ENCODE measurements at places on chromosomes 5 and 9.

DNA sequence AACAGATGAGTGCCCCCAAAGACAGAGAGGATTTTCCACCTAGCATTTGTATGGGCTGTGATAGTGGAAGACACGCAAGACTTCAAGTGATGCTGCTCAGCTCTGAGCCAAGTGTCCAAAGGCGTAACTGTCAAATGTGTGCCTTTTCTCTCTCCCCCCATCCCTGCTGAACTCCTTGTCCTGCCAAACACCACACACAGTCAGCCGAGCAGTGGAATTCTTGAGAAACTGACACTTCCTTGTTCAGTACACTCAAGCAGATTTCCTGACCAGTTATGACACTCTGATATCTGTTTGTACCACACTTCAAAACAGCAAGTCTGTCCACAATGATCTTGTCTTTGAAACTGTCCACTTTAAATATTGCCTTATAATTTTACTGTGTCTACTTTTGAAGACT, 166.4 kb downstream of the PIK3R1 start:
- no peak for DNase-seq

DNA sequence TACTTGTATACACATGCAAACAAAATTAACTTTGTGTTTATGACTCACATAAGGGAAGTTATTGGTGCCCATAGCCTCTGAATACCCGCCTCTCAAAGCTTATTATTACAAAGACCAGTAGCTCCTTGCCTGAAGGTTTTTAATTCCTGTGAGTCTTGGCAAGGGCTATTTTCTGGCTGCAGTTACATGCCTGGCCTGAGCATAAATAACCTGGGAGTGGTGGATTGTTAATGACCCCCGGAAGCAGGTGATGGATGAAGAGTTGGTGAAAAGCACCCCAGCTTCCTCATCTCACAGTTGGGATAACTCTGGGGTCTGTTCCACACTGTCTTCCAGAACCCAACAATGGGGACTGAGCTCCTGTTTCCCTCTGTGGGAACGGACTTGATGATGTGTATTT, 594.5 kb downstream of the PDE4D start:
- DNase-seq: no peak

DNA sequence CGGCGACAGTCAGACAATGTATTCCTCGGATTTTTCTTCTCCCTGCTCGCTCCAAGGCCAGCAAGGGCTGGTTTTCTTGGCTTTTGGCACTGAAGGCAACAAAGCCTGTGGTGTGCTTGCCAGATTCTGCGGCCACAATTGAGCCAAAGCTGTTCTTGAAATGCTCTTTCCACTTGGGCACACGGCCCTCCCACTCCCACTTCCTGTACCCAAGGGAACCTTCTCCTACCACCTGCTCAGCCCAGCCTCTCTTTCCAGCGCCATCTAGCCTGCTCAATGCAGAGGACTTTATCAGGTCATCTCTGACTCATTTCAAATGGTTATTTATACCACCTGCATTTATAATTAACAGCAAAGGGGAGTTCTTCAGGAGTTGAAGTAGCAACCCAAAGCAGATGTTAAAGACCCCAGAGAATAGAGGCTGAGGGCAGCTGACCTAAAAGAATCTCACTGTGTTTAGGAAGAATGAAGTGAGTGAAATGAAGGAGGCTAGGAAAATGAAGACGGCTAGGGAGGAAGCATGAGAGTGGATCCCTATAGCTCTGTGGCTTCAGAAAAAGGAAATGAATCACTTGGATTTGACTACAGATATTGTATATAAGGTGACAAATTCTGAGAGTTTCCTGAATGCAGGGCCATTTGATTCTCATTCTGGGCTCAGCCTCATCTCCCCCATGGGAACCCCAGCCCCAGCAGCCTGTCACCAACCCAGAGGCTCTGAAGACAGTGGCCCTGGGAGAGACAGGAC, 439.0 kb downstream of the ENC1 start:
- no peak for DNase-seq

- DNase-seq: no peak
These were observed 18.1 kb upstream of the UBE2QL1 start for GRCh38 chr5:6430418-6431028.

- DNase-seq: no peak
These were observed 5.5 kb upstream of the STOML2 start for GRCh38 chr9:35108461-35108860.

GRCh38 chr5:102628441-102629175, 126.5 kb upstream of the PAM start:
- no peak for DNase-seq

DNA sequence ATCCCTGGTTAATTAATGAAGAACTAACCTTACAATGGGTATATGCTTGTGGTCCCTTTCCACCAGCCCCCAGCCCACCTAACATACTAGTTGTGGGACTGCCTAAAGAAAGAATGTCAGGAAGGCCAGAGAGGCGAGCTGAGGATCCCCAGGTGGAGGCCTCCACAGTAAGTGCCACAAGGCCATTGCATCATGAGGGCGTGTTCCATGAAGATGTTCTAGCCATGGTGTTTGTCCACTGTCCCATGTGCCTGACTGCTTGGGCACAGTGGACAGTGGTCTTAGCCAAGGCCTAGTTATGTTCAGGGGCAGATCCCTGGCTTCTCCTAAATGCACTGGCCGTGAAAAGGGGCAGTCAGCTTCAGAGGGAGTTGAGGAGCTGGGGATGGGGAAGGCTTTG, 21.1 kb downstream of the ZFP62 start:
- no peak for DNase-seq

DNA sequence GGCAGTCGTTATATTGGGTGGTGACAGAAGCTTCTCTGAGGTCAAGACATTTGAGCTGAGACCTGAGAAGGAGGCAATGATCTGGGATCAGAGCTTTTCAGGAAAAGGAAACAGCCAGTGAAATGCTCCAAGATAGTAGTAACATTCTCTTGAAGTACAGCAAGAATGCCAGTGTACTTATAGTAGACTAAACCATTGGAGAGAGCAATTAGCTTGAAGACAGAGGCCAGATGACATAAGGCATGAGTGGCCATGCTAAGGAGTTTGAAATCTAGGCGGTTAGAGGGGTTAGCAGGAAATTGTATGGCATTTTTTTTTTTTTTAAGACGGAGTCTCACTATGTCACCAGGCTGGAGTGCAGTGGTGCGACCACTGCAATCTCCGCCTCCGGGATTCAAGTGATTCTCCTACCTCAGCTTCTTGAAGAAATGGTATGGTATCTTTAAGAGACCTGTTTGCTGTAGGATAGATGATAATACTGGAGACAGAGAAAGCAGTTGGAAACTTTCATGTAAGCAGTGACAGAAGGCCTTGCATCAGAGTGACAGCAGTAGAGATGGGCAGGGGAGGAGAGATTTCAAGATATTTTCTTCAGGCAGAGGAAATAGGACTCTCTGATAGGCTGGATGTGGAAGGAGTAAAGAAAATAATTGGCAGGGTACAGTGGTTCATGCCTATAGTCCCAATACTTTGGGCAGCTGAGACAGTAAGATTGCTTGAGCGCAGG, 482.2 kb upstream of the PAPPA start:
- DNase-seq: no peak

DNA sequence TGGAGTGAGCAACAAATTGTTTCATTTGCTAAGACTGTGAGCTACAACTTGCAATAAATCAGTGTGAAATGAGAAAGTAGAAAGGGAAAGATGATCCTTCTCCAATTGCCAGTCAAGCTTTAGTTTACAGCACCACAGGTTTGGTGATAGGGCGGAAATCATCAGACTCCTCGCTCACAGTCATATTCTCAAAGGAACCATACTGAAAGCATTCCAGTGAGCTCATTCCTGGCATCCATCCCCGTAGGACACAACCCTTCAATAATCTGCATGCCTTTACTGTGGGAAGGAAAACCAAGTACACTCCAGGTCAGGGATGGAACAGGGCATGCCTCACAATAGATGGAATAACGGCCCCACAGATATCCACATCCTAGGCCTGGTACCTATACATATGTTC, 80.7 kb downstream of the FSTL4 start:
- peak; percentile 7 for DNase-seq

- no peak for DNase-seq
These were observed 122.4 kb upstream of the MVB12B start for GRCh38 chr9:126204197-126204596.

GRCh38 chr5:177195307-177195952, 61.9 kb downstream of the NSD1 start:
- peak; percentile 15 for DNase-seq

GRCh38 chr9:137085920-137086530, 760 bp upstream of the MAN1B1 start:
- peak; percentile 50 for DNase-seq

DNA sequence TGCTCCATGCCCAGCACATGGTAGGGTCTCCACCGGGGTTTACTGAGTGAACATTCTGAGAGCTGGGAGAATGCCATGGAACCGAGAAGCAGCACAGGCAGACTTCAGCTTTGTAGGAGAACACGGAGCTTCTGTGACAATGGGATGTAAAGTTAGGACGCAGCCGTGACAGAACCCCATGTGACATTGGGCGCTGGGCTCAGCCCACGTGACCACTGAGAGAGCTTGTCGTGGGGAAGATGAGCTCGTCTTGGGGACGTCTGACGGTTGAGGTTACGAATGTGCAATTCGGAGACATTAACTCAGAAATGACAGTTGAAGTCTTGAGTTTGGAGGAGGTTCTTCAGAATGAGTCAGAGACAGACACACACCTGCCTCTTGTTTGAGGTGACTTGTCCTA, 13.5 kb downstream of the SDHA start:
- DNase-seq: no peak

DNA sequence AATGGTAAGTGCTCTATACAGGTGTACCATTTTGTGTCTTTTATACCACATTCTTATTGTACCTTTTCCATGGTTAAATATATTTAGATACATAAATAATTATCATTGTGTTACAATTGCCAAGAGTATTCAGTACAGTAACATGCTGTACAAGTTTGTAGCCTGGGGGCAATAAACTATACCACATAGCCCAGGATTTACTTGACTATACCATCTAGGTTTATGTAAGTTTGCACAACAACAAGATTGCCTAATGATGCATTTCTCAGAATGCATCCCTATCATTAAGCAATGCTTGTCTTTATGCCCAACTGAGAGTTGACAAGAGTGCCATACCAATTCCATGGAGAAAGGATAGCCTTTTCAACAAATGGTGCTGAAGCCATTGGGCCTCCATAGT, 136.7 kb upstream of the PJA2 start:
- no peak for DNase-seq

DNA sequence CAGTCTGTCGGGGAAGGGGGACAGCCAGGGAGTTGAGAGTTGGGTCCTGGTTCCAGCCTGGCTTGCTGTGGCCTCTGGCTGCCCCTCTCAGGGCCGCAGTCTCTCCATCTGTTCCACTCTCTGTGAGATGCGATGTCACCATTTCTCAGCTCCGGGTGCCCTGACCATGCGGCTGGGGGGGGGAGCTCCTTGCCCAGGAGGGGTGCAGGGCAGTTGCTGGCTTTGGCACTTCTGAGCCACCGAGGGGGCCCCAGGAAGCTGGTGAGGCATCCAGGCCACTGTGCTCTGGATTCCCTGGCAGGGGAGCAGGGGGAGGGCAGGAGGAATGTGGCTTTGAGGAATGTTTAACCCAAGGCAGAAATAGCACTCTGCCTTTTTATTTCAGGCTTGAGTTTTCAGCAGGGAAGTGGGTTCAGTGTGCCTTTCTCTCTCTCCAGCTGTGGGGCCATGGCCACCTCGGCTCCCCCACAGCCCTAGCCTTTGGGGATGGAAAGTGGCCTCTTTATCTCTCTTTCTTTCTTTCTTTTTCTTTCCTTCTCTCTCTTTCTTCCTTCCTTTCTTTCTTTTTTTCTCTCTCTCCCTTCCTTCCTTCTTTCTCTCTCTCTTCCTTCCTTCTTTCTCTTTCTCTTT, 11.0 kb downstream of the NCS1 start:
- DNase-seq: no peak

DNA sequence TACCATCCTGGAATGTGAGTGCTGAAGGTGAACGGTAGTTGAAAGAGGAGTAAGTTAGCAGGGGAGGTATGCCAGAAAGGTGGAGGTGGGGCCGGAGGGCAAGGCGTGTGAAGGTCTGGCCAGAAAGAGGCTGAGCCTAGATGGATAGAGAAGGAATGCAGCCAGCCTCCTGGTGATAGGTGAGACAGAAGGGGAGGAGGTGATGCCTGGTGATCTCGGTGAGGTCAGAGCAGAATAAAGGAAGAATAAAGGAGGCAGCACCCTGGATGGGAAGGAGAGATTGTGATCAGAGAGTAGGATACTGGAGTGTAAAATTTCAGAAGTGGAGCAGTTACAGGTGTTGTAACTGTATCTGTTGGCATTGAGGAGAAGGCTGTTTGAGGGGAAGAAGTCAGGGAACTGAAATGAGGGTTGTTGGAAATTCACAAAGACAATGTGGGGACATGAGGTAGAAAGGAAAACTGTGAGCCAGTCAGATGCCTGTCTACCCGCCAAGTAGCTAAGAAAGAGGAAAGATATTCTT, 2.0 kb downstream of the GNG10 start:
- no peak for DNase-seq

DNA sequence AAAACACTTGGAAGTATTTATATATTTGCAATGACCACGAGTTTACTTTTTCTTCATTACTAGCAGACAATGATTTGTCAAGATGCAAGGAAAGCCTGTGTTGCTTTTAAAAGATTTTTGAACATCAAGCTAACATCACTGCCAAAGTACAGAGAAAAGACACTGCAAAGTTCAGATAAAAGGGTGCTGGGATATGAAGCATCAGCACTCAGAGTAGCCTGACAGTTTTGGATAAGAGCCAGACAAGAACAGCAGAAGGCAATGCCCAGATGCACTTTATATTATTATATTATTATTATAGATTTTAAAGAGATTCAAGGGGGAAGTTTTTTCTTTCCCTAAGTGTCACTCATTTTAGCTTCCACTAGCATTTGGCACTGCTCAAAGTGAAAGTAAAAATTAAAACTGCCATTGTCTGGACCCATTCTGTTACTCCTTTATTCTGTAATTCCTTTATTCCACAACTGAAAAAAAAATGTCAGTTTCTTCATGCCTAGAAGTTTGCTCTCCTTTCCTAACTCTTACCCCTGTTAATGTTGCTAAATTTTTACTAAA, 240.6 kb downstream of the EFNA5 start:
- no peak for DNase-seq

GRCh38 chr9:104068546-104068945, 25.6 kb upstream of the SMC2 start:
- DNase-seq: no peak

- no peak for DNase-seq
These were observed 408.2 kb upstream of the PRR16 start for GRCh38 chr5:120055858-120056257.

DNA sequence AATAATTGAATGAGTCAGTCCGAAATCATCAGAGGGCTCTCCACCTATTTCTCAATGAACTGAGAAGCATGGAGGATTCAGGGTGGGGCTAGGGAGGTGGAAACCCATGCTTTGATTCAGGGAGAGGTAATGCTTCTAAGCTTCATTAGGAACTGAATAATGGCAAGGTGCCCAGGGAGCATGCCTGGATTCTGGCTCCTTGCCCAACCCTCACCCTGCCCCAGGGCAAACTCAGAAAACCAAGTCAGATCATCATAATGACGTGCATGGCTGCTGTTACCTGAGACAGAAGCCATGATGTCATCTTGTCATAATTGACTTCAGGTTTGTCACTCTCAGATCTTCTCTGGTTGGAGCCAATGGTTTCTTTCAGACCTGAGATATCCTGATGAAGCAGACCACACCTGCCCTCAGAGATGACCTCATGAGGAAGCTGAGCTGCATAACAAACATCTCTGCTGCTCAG, 199.6 kb downstream of the SYK start:
- DNase-seq: no peak
